ENCODE measurements at places on chromosomes 7 and 10. TPM values are rescaled to one million over a fixed set of nuclear protein-coding genes. Genes with fewer than 3 reads are reported as not detected.

Gene PROSER2
- total RNA-seq: 2.8 TPM

Gene PAX4
- not detected for total RNA-seq

Gene AKR1B15
- total RNA-seq: 16.3 TPM

Gene GHRHR
- not detected for total RNA-seq

Gene CPN1
- total RNA-seq: not detected

Gene CRYGN
- not detected for total RNA-seq

DNA sequence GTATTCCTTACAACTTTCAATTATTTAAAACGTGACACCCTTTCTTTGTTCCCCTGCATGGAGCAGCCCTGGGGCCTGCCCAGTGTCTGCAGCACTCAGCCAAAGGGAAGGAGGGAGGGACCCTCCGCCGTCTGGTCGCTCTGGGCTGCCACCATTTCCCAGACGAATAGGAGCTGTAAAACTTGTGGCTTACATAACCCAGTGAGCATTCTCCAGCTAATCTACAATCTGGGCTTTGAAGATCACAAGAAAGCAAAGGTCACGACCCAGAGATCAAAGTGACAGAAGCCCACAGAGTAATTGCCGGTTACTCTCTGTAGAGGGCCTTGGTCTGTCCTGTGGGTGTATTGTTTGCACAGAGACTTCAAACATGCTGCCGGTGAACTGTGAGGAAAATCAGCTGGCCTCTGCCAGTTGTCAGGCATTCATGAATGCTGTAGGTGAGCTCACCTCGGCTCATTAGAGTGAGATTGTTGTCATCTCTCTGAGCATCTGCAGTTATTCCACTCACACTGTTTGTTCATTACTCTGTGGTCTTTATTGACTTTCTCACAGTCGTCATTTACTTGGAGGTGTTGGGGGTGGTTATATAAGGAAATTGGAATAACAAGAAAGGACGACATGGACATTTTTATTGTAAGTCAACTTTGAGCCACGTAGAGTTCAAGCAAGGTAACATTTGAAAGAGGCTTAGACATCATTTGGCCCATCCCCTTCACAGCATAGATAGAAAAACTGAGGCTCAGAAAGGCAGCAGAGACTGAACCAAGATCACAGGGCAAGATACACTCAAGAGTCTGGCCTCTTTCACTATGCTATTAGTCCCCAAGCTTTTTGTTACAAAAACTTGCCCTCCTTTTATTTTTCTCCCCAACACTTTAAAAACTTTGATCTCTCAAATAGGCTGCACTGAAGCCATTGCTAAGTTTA is 619.8 kb downstream of the LRMDA start:
- H3K4me1 ChIP-seq: no peaks in the 10 kb centered on the region
- H3K4me3 ChIP-seq: no peak overlapping the region
- no peaks in the 10 kb centered on the region for H3K27me3 ChIP-seq

DNA sequence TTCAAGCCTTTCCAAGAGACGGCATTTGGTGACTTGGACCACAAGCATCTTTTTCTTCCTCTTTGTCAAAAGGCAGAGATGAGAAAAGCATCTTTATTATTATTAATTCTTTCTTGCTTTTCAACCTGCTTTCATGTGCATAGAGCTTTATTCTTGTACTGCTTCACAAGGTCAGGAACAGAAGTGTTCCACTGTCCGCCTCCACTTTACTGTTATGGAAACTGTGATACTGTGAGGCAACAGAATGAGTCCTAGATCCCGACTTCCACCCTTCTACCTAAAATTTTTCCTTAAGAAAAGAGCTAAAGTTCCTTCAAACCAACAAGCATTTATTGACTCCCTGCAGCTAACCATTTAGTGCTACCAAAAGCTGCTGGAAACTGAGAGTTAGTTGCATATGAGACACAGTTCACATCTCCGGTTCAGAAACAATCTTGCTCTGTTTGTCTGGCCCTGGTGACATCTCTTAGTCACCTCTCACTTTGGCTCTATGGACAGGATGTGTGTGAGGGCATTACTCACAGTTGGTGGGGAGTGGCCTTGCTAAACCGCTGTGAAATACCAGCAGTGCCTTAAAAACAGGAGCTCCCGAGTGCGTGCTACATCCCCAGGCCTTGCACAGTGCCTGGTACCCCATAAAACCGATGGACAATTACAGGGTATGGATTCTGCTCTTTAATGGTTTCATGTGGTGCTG is 77.1 kb upstream of the TRIL start:
- H3K36me3 ChIP-seq: no peaks in the 10 kb centered on the region
- no peak overlapping the region for H3K4me3 ChIP-seq
- DNase-seq: no peak
- H3K4me1 ChIP-seq: no peaks in the 10 kb centered on the region
- no peaks in the 10 kb centered on the region for H3K27me3 ChIP-seq

DNA sequence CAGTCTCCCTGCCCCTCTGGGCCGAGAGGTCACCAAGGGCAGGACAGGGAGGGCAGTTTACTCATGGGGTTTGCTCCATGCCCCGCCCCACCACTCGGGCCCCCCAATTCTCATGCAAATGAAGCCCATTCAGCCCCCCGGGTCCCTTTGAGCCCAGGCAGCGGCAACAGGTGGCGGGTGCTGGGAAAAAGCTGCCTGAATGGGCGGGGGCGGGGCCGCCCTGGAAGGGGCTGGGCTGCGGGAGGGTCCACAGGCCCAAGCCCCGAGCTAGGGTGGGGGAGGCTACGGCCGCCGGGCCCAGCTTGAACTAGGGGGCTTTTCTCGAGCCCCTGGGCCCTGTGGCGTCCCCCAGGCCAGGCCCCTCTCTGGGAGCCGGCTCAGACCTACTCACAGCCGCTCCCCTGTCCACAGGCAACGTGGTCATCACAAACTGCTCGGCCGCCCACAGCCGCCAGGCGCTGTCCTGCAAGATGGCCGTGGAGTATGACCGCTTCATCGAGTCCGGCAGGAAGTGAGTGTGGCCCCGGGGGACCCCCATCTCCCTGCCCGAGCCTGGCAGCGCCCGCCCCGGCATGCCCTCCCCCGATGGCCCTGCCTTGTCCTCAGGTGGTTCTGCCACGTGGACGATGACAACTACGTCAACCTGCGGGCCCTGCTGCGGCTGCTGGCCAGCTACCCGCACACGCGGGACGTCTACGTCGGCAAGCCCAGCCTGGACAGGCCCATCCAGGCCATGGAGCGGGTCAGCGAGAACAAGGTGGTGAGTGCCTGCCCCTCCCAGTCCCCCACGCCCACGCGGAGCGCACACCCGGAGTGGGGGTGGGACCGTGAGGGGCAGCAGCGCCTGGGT is 5.5 kb downstream of the LFNG start:
- DNase-seq: peak; percentile 17
- H3K27ac ChIP-seq: no peak overlapping the region
- peaks cover 14% of the 10 kb centered on the region for H3K4me1 ChIP-seq
- no peaks in the 10 kb centered on the region for H3K36me3 ChIP-seq
- no peak overlapping the region for H3K4me3 ChIP-seq

DNA sequence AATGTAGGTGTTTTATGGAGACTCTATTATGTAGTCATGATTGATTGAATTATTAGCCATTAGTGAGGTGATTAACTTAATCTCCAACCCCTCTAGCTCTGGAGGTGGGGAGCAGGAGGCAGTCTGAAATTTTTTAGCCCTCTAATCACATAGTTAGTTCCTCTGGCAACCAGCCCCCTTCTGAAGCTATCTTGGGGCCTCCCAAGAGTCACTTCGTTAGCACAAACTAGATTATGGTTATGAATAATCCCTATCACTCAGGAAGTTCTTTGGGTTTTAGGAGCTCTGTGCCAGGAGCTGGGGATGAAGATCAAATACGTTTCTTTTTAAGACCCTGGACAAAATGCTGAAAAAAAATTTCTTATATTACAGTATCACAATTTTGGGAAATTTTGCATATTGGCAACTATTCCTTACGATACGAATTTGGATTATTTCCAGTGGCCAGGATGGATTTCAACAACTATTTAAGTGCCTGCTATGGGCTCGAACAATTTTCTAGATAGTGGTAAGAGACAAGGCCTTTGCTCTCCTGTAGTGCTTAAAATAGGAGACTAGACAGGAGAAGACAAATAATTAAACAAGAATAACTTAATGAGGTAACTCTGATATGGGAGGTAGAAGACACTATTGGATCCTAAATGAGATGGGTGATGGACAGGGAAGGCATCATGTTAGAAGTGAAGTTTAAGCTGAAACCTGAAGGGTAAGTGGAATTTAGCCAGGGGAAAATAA is 52.9 kb downstream of the BTAF1 start:
- H3K36me3 ChIP-seq: no peaks in the 10 kb centered on the region
- DNase-seq: no peak
- no peak overlapping the region for H3K4me3 ChIP-seq
- no peaks in the 10 kb centered on the region for H3K27me3 ChIP-seq

GRCh38 chr10:46543466-46544377 is 12.7 kb downstream of the GPRIN2 start:
- H3K27me3 ChIP-seq: peaks cover 4% of the 10 kb centered on the region
- H3K27ac ChIP-seq: no peak overlapping the region
- H3K4me3 ChIP-seq: no peak overlapping the region
- peak; percentile 1 for DNase-seq
- H3K36me3 ChIP-seq: no peaks in the 10 kb centered on the region

DNA sequence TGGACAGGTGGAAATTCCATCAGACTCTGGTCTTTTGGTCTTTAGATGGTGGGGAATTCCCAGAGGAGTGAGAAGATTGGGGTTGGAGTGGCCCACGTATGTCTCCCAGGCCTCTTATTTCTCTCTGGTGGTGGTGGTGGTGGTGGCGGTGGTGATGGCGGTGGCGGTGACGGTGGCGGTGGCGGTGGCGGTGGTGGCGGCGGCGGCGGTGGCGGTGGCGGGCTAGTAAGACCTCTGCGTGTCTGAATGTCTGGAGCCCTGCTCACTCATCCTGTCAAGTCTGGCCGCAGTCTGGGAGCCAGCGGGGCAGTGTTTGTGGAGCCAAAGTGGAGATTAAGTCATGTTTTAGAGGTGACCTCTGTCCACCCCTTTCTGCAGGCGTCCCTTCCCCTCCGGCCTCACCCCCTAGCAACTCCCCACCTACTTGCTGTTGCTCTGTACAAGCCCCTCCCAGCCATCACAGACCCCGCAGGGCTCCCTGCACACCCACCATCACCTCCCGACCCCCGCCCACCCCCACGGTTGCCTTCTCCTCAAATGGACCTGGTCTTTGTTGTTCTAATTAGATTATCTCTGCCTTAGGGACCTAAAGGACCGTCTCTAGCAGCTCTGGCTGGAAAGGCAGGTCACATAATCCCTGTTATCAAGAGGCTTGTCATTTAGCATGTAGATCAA is 165.0 kb upstream of the TBX20 start:
- no peaks in the 10 kb centered on the region for H3K36me3 ChIP-seq
- no peak overlapping the region for H3K27ac ChIP-seq
- H3K27me3 ChIP-seq: peaks cover 6% of the 10 kb centered on the region
- no peaks in the 10 kb centered on the region for H3K4me1 ChIP-seq
- no peak overlapping the region for H3K4me3 ChIP-seq
- DNase-seq: no peak

- H3K27ac ChIP-seq: no peak overlapping the region
- no peak for DNase-seq
- no peaks in the 10 kb centered on the region for H3K4me1 ChIP-seq
- no peaks in the 10 kb centered on the region for H3K36me3 ChIP-seq
- no peak overlapping the region for H3K4me3 ChIP-seq
Observed at GRCh38 chr10:12337453-12338372, 11.6 kb upstream of the CAMK1D start.

All from psoas muscle (tissue), 8 donors.